ENCODE measurements at places on chromosomes 7 and 10.

DNA sequence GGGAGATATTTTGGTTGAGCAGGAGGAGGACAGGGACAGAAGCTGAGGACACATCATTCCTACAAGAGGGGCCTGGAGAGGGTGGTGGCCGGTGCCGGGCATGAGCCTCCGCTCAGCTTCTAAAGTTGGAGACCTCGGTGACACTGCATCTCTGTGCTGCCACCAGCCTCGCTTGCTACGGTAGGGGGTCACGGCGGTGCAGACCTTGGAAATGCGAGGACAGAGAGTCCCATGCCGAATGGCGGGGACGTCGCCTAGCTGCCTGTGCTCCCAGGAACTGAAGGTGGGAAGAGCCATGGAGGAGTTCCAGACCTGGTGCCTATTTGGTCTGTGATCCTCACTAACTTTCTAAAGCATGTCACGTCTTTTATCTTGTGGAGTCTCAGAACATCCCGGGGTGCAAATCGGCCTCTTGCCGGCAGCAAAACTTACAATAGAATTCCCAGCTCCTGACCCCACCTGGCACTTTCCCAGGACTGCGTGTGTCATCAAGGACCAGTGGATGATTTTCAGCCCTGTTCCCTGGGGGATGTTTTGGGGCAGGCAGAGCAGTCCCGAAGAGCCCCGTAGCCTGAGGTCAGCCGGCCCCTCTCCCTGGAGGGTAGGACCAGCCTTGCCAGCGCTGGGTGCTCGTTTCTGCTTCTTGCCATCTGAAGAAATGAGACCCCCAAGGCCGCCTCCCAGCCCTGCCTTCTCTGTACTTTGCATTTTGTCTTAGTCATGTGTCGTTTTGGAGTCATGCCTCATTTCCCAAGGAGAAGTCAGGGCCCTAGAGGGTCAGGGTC is 205.8 kb upstream of the SHH start:
- no peak for DNase-seq

GRCh38 chr7:25408012-25408687 is 179.9 kb upstream of the NPVF start:
- peak; percentile 68 for DNase-seq

- no peak for DNase-seq
Measured at GRCh38 chr10:11701451-11702095, 40.6 kb upstream of the ECHDC3 start.

DNA sequence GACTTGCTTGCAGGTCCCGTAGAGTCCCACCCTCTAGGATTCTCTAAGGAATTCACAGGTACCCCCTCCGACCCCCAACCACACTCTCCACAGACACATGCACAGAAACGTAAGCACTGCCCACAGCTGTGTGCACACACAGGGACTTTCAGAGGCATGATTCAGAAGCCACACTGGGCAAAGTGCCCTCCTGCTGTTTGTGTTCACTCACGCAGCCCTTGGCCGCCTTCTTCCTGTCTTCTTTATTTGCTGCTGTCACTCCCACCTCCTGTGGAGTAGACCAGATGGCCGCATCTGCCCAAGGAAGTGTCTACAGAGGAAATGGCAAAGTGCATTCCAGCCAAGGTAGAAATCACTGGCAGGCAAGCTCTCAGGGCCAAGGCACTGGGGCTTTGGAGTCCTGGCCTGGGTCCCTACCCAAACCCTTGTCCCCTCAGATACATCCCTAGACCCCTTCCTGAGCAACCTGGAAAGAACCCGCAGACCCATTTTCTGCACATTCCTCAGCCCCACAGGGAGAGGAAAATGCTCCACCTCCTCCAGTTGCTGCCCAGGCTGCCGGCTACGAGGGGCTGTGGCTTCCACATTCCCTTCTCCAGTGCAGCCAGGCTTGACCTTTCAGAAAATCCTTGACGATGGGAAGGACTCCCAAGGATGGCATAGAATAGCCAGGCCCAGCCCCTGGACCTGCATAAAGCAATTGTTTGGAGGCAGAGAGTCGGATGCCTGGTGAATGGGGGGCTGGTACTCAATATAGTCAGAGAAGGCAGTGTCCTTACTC is 21.6 kb upstream of the GIMAP8 start:
- DNase-seq, result peak; percentile 49

DNA sequence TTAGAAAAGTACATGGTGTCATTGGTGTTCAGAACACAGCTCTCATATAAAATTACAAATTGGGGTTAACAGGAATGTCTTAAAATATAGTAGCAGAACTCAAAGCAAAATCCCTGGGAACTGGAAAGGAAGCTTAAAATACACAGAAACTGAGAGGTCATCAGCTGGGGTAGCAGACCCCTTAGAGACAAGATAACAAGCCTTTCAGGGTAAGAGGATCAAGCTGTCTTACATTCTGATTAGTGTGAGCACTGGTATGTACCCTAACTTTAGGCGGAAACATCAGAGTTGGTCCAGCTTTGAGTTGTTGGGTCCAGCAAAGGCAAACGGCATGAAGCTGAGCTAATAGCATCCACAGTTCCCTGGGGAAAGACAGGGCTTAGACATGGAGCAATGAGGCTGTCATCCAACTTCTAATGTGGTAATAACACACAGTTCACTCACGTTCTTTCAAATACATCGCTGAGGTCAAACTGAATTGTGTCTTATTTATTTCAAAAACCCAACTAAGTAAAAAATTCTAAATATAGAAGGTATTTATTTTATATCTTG is 32.6 kb downstream of the ARHGAP21 start:
- no peak for DNase-seq

DNA sequence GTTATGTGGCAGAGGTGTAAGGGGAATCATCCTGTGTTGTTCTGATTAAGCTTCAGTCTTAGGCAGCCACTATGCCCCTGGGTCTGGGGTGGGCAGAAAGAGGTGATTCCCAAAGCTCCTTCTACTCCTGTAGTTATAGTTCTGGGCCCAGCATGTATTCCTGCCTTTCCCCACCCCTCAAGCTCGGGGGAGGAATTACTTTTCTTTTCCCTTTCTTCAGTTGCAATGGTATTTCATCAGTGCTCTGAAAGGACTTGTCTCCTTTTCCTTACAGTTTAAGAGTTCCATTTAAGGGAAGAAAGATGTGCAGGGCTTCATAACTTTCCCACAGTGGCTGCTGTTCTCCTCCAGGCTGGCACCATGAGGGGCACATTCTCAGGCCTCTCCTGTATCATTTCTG is 94.2 kb downstream of the MTPAP start:
- DNase-seq, result no peak

DNA sequence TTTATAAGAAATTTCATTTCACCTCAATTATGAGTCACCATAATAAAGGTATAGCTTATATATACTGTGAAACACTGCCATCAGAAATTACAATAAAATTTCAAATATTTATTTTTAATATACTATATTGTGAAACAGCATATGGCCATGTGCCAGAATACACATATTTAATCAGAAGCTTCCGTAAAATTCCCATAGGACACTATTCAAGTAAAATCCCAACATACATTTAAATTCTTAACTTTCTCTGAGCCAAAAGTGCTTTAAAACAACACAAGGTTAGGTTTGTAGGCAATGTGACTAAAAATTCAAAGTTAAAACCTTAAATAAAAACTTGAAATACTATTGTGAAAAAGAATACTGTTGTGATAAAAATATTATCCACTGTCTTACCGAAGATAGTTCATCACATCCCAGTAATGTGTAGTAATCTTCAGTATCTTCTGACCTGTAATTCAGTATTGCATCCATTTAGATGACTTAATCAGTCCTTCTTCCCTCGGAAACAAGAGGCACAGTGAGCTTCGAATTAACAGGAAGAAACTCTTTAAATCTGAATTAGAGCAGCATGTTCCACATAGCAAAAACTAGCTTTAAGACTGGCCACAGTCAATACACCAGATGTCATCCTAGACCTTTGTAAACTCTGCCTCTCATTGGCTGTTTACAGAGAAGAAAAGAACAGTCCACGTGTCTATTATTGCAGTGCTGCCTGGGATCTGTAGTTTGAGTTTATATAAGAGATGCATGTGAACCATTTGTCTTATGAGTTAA is at the start of gene DNAJC12:
Gene DNAJC12 (minus strand): TSS at position 648 of the 774 bp plus-strand sequence. CDS start 177 bp downstream, at position 471.
- DNase-seq, result peak; percentile 18

DNA sequence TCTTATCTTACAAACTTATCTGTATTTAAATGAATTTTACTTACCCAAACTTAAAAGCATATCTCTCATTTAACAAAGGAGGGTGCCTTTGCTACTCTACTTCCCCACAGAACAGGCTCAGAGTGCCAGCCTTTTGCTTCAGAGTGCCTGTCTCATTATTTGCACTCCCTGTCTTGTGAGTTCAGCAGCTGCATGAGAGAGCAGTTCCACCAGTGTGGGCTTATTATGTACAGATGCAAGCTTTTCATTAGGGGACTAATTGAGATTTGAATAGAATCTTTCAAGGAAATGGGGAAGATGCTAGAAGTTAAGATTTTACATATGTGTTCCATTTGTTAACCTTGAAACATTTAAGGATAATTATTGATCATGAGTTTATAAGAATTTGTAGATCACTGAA is 310.2 kb upstream of the LRRN3 start:
- DNase-seq, result no peak

DNA sequence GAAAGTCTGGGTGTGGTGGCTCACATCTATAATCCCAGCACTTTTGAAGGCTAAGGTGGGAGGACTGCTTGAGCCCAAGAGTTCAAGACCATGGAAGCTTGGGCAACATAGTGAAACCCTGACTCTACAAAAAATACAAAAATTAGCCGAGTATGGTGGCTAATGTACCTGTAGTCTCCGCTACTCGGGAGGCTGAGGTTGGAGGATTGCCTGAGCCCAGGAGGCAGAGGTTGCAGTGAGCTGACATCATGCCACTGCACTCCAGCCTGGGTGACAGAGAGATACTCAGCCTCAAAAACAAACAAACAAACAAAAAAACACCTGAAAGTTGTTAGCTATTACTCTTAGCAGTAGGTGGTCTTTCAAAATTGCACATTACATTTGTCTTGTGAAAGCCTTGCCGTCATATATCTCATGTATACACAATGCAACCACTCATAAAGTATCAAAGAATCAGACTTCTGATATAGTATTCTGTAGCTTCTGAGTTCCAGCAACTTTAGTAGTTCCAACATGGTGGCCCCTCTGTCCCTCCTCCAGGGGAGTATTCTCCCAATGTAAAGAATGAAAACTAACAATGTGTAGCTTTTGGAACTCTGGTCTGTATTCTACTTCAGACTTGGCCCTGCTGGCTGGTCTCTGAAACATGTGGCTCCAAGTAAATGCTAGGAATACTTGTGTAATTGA is 101.5 kb downstream of the ZNF92 start:
- no peak for DNase-seq

GRCh38 chr7:36084485-36085091 is 68.5 kb upstream of the EEPD1 start:
- DNase-seq, result no peak

- DNase-seq, result no peak
Measured at GRCh38 chr10:20006169-20006870, 190.1 kb downstream of the PLXDC2 start.

GRCh38 chr7:133167300-133167699 is 85.4 kb upstream of the CHCHD3 start:
- DNase-seq, result no peak

- DNase-seq, result no peak
Measured at GRCh38 chr10:67306588-67307205, 380.9 kb downstream of the LRRTM3 start.

DNA sequence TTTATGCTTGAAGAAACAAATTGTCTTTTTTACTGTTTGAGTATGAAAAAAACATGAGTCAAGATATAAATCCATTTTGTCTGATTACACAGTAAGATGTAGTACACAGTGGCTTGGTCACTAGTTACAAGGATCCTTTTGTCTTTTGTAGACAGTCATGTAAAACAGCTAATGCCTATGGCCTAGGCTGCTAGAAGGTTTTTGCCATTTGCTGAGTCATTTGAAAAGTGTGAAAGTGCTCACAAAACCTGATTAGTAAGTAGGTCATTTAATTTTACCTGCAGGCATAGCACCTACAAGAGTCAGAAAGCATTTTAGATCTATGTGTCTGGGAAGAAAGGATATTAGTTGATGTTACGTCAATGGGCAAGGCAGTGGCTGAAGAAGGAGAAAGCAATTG is 819.4 kb downstream of the MAGI2 start:
- no peak for DNase-seq

DNA sequence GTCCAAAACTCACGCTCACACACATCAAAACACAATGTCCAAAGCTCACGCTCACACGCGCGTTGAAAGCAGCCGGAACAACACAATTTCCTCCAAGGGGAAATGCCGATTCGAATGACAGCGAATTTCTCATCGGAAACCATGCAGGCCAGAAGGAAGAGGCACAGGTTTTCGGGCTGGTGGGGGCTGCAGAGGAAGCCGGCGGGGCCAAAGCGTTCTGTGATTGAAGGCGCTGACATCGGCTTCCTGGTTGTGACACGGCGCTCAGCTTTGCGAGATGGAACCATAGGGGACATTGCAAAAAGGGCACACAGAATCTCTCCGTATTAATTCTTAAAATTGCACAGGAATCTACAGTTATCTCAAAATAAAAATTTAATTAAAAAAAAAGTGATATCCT is 61.3 kb downstream of the FOXL3 start:
- no peak for DNase-seq

Data from NCI-H1417 treated with DMSO at 0.1 percent for 48 hours (cell line).